ENCODE measurements at places on chromosomes 5 and 9. TPM values are rescaled to one million over a fixed set of nuclear protein-coding genes. Genes with fewer than 3 reads are reported as not detected.

DNA sequence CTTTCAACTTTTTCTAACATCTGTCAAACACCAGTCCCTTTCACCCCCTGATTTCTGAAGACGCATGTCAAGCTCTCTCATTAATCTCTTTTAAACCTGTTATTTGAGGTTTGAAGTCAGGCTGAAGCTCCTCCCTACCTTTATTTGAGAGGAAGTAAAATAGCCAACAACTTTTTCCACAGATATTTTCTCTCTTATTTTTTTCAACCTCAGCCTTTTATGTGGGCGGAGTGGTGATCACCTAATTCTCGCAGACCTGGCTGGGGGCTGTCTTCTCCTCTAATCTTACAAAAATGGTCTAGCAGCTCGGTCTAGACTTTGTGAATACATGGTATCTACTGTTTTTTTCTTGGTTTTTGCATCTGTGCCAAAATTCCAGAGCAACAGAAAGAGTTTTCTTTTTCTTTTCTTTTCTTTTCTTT, 395.7 kb upstream of the ACTBL2 start:
- no peak for DNase-seq

DNA sequence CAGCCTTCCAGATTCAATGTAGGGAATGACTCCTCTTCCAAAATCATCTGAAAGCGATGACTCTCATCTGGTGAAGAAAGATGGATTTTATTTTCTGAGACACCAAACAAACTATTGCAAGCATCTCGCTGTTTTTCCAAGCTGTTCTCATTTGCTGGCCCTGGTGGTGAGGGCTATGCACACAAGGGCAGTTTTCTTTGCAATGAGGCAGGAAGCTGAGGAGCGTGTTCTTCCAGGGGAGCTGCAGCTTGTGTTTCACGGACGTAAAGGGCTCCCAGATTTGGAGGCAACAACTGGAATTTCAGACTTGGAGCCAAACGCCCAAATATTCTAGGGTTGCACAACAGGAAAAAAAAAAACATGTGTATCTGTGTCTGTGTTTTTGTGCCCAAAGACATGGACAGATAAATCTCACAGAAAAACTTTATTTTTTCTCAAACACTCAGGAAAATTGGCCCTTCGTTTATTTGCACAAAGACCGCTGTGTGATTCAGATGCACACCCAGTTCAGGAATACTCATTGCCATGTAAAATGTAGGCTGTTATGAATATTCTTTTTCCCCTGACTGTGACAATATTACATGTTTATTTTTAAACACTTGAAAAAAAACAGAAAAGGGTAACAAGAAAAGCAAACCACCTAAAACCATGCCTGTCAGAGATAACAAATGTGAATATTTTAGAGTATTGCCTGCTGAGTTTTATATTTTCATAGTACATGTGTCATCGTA, 151.3 kb downstream of the GAS1 start:
- DNase-seq, result peak; percentile 87

GRCh38 chr9:35790385-35791296, 750 bp upstream of the NPR2 start:
- DNase-seq, result peak; percentile 88

GRCh38 chr9:16157651-16158050, 604.8 kb downstream of the CCDC171 start:
- no peak for DNase-seq

LRRC19 gene
- polyA plus RNA-seq, result 0.09 TPM

SMU1 gene
- polyA plus RNA-seq, result 18.0 TPM
